ENCODE measurements at places on chromosomes 4 and X.

- DNase-seq = no peak
Measured at GRCh38 chr4:55979562-55979961, 30.8 kb downstream of the CEP135 start.

DNA sequence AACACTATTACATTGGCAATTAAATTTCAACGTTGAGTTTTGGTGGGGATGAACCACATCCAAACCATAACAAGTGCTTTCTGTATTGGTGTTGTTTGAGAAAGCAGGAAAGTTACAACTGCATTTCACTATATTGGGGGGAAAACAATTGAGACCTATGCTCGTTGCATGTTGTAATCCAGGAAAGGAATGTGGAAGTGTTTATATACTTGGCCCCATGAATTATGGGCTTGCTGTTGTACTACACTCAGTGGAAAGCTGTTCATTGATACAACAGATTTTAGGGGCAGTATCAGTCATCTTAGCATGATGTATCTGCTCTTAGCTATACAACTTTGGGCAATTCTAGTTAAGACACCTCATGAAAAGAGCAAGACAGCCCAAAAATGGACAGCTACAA is 52.4 kb downstream of the KLHL5 start:
- DNase-seq = no peak

GRCh38 chr4:155599596-155599995 is 67.1 kb upstream of the GUCY1A1 start:
- DNase-seq = no peak

- DNase-seq = no peak
Measured at GRCh38 chr4:164802301-164802901, 48.5 kb downstream of the SMIM31 start.

- no peak for DNase-seq
Measured at GRCh38 chrX:66728818-66729271, 90.0 kb upstream of the EDA2R start.

DNA sequence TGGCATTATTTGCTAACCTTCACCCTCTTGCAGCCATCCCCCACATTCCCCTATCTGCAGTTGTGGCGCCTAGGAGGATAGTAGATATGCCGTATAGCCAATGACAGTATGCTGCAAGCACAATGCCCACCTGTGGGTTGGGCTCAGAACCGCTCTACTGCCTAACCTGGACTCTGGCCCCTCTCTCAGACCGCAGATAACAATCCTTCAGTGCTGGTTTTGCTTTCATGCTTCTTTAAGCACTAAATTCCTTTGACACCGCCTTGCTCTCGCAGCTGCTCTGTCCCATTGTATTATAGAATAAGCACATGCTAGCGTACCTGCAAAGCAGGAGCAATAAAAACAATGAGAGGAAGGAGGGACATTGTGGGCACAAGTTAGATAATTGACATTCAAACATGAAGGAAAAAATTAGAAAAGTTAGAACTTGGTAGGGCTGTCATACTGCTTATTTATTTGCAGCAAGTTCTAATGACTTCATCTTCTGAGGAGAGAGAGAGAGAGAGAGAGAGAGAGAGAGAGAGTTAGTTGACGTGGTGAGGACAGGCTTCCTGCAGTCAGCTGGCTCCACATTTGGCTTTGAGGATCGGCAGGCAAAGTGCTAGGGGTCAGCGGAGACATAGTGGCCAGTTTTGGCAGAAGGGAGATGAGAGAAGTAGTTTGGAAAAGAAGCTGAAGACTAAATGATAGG is 55.8 kb downstream of the WWC2 start:
- no peak for DNase-seq

GRCh38 chr4:101584306-101584705 is 206.2 kb upstream of the BANK1 start:
- no peak for DNase-seq

DNA sequence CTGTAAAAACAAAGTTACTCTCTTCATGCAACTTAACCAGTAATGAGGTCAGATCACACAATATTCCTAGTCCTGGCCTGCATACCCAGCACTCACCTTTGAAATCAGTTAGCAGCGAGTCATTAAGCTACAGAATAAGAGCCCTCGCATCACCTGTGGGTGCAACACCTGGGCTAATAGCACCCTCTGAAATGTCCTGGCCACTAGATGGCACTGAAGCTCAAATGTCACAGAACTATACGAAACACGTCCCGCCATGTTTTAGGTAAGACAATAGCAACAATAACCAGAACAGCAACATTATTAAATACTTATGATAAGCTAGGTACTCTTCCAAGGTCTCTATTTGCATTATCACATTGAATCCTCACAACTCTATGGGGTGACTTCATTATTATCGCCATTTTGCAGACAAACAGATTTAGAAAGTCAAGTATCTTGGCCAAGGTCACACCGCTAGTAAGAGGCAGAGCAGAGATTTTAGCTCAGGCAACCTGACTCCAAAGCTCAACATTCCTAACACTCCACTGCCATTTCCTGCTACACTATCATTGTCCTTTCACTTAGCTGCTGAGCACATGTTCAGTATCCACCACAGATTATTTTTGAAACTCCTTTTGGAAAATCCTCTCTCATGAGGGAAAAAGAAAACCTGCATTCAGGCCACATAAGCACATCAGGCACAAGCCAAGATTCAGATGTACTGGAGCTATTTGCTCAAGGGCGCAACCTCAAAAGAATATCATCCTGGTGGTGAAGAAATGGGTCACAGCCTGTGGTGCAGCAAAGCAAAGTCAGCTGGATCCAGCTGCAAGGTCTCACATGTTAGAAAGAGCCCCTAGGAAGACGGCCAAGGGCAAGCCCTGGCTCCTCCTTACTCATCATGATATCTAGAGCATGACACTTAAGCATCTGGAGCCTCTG is 59.5 kb upstream of the KDR start:
- DNase-seq = no peak

DNA sequence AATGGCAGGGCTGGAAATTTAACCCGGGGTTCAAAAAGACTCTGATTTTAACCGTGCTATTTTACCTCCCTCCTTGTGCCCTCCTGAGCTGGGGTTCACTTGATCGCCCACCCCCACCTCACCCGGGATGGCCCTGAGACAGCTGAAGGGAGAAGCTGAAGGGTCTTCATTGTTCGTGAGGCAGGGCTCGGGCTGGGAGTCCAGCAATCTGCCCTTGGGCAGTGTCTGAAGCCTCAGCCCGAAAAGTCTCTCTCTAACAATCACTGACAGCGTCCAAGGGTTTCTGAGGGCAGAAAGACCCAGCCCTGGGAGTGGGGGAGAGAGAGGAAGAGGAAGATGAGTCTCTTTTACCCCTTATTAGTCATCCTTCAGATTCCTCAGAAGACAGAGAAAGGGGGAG is 39.4 kb upstream of the PHOX2B start:
- no peak for DNase-seq

- DNase-seq = no peak
Measured at GRCh38 chr4:76558396-76559235, 123.6 kb downstream of the SHROOM3 start.

DNA sequence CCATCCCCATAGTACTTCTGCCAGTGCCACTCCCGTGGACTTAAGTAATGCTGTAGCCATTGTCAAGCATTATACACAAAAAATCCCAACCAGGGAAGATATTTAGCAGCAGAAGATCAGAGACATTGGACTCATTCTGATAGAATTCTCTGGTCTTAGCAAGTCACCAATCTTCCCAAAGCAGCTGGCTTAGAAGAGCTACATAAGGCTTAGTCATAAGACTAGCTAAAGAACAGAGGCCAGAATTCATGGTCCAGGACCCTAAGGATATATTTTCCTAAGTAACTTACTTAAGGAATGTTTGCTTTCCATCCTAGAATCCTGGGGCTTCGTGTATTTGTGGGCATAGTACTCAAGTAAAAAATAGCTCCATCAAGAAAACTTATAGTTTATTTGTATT is 100.3 kb upstream of the SLIT2 start:
- DNase-seq = no peak

DNA sequence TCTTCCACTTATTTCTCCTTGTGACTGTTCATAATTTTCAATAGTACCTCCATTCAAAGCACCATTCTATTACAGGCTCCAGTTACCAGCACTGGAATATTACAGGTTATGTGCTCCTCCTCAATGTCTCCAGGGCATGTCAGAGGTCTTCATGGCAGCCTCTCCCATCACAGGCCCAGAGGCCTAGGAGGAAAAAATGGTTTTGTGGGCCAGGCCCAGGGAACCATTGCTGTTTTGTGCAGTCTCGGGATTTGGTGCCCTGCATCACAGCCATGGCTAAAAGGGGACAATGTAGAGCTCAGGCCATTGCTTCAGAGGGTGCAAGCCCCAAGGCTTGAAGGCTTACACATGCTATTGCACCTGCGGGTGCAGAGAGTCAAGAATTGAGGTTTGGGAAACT is 7.2 kb upstream of the PNMA3 start:
- DNase-seq = no peak

All from T-helper 2 cell (primary cell).